ENCODE measurements at places on chromosomes 3 and 15.

GRCh38 chr3:178480795-178481194, 55.4 kb upstream of the KCNMB2 start:
- no peak for DNase-seq

GRCh38 chr3:70180664-70181063, 131.8 kb downstream of the MDFIC2 start:
- no peak for DNase-seq

- DNase-seq: no peak
Observed at GRCh38 chr15:65634356-65634755, 12.6 kb downstream of the SLC24A1 start.

- no peak for DNase-seq
Observed at GRCh38 chr3:159200176-159200575, 398.3 kb downstream of the MFSD1 start.

- peak; percentile 94 for DNase-seq
Observed at GRCh38 chr15:27486051-27486450, 515.1 kb downstream of the GABRG3 start.

GRCh38 chr3:21294768-21295167, 456.2 kb downstream of the ZNF385D start:
- no peak for DNase-seq

GRCh38 chr3:157282261-157283191, 122.6 kb upstream of the CCNL1 start:
- no peak for DNase-seq

- no peak for DNase-seq
Observed at GRCh38 chr3:174098746-174099145, 701.2 kb downstream of the NLGN1 start.

DNA sequence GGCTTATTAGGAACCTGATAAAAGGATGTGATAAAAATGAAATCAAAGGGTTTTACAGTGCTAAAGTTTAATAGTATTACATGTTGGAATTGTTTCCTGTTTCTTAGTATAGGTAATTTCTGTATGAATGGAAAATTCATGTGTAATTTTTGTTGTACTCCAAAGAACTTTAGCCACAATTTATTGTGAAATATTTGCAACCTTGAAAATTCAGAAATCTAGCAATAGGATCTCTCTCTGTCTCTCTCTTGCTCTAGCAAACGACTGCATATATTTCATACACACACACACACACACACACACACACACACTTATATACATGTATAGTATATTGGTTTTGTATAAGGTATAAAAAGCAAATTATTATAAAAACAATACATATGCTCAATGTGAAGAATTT, 59.6 kb downstream of the PIAS1 start:
- no peak for DNase-seq

DNA sequence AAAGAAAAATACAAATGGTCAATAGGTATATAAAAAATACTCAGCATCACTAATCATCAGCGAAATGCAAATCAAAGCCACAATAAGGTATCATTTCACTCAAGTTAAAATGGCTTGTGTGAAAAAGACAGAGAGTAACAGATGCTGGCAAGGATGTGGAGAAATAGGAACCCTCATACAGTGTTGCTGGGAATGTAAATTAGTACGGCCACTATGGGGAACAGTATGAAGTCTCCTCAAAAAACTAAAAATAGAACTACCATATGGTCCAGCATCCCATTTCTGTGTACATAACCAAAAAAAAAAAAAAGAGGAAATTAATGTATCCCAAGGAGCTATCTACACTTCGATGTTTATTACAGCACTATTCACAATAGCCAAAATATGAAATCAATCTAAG, 98.1 kb upstream of the TGFBR2 start:
- no peak for DNase-seq

DNA sequence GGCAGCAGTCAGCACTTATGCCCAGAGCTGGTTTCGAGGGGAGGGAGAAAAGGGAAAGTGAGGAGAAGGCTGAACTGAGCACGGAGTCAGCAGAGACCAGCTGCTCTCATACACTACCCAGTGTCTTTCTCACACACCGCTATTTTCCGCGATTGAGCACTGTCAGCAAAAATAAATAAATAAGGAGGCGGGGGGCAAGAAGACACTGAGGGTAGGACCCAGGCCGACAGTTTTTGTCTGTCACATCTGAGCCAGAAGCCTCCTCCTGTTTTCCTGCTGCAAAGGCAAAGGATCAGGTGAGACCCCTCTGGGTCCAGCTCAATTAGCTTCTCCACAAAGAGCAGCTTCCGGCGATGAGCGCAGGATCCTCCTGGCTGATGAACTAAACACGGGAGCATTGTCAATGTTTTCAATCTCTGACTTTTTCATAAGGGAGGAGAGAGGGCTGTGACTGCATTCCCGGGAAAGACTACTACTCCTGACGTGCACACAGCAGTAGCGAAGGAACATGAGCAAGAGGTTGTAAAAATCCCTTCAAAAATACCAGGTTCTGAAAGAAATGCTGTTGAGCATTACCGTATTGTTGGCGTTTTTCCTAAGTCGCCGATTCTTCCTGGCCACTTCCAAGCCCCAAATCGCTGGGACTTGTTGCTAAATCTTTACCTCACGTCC, 1.3 kb downstream of the FRMD5 start:
- peak; percentile 33 for DNase-seq

- DNase-seq: no peak
Observed at GRCh38 chr15:101252836-101253235, 988 bp upstream of the CHSY1 start.

DNA sequence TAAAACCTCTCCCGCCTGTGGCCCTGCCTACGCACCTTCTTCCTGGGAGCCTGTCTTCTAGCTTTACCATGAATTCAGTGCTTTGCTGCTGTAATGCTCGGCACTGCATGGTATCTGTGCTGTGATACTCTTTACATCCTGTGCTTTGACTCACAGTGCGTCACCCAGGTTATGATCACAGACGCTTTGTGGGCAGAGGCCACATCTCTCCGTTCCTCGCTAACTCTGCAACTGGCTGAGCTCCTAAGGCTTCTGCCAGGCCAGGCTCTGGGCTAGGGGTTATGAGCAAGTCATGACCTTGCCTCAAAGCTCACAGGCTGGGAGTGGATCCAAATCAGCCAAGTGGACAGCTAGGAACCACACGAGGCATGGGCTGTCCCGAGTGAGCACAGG, 23.2 kb downstream of the SPTBN5 start:
- no peak for DNase-seq

DNA sequence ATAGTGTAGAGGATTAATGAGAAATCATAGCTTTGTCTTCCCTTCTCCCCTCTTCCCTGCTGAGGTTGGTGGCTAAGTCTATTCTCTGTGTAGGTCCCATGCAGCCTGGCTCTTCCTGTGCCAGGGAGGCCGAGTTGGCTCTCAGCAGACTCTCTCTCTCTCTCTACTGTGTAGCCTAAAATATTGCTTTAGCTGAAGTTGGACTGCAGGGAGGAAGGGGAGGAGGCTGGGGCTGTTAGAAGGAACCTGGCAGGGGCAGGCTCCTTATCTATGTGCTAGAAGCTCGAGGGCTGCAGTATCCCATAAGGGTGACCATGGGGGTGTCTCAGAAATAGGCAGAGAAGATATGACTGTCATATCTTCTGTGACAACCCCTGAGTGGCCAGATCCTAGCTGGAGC, 160.8 kb downstream of the EPHB1 start:
- no peak for DNase-seq

GRCh38 chr3:144018776-144019175, 47.2 kb downstream of the DIPK2A start:
- DNase-seq: no peak

- DNase-seq: peak; percentile 47
Observed at GRCh38 chr15:50355980-50356379, 982 bp upstream of the GABPB1 start.

GRCh38 chr3:114827495-114827894, 319.6 kb downstream of the ZBTB20 start:
- peak; percentile 87 for DNase-seq

- peak; percentile 0 for DNase-seq
Observed at GRCh38 chr3:40240921-40241320, 68.6 kb upstream of the EIF1B start.

DNA sequence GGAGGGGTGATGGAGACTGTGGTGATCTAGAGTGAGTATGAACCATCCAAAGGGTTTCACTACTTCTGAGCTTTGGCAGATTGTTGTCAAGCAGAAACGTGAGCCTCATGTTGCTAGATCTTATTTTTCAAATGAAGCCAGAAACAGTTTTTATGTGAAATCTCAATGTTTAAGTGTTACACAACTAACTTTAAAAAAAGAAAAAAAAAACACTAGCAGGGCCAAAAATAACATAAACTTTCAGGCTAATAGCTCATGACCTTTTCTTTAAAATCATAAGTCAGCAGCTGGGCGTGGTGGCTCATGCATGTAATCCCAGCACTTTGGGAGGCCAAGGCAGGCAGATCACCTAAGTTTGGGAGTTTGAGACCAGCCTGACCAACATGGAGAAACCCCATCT, 2.1 kb upstream of the HTR3D start:
- DNase-seq: no peak

DNA sequence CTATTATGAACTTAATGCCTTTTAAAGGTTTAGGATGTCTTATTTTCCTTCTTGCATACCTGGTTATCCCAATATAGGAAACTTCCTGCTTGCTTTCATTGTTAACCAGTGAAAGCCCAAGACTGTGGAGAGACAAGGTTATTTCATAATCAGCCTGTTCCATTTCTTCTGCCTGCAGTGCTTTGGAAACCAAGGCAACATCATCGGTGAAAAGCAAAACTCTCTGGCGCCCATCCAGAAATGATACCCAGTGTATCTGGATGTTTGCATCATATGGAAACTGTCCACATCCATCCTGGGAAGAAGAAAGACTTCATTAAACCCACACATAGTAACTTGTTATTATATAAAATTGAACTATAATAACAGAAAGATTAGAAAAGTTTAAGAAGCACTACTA, 170.1 kb downstream of the VPS13C start:
- no peak for DNase-seq

- DNase-seq: peak; percentile 61
Observed at GRCh38 chr15:51737522-51738305, at the start of gene LYSMD2. Gene LYSMD2, minus strand, starts transcription at chr15:51737655. Its CDS starts 33 bp downstream, at chr15:51737622.

- DNase-seq: no peak
Observed at GRCh38 chr3:123327956-123328850, 120.7 kb downstream of the ADCY5 start.

- no peak for DNase-seq
Observed at GRCh38 chr15:47400603-47401002, 316.7 kb upstream of the SEMA6D start.

DNA sequence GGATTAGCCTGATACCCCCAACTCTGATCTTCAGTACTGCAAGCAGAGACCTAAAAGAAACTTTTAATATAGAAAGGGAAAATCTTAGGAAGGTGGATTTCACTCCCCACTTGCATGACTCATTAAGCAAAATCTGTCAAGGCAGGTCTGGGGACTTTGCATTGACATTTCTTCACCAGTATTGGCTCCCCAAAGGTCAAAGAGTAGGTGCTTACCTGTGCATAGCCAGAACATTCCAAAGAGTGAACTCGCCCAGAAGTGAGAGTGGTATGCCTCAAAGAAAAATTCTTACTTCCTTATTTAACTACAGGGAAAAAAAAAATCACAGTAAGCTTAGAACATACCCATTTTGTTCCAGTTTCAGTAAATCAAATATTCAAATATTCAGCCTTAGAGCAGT, 140.9 kb upstream of the TP63 start:
- no peak for DNase-seq

GRCh38 chr3:106946866-106947265, 430.4 kb upstream of the CCDC54 start:
- DNase-seq: no peak

DNA sequence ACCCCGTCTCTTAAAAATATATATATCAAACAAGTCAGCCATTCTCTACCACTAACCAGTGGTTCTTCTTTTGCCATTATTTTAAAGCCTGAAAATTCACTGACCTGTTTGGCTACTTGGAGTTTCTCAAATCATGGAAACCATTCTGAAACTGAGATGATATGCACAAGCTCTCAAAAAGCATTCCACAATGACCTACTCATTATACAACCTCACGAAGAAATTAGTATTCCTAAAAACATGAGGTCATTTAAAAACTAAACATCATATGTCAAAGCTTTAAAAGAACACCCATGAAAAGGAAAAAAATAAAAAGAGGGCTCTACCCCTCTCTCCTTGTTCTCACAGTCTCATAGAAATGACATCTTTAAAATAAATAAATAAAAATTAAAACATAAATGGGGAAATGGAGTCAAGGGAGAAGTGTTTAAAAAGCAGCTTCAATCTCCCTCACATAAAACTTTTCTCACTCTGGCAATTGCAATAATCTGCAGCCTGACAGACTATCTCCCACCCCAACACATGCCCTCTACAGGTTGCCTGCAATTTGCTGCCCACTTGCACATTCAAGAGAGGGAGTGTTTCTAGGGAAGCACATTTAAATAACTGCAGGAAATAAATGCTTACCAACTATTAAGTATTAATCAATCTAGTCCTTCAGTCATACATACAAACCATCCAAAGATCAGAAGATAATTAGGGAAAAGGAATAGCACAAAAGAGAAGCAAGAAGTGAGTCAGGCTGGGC, 73.3 kb downstream of the TRANK1 start:
- DNase-seq: no peak

GRCh38 chr3:87370007-87370406, 93.6 kb upstream of the POU1F1 start:
- no peak for DNase-seq

DNA sequence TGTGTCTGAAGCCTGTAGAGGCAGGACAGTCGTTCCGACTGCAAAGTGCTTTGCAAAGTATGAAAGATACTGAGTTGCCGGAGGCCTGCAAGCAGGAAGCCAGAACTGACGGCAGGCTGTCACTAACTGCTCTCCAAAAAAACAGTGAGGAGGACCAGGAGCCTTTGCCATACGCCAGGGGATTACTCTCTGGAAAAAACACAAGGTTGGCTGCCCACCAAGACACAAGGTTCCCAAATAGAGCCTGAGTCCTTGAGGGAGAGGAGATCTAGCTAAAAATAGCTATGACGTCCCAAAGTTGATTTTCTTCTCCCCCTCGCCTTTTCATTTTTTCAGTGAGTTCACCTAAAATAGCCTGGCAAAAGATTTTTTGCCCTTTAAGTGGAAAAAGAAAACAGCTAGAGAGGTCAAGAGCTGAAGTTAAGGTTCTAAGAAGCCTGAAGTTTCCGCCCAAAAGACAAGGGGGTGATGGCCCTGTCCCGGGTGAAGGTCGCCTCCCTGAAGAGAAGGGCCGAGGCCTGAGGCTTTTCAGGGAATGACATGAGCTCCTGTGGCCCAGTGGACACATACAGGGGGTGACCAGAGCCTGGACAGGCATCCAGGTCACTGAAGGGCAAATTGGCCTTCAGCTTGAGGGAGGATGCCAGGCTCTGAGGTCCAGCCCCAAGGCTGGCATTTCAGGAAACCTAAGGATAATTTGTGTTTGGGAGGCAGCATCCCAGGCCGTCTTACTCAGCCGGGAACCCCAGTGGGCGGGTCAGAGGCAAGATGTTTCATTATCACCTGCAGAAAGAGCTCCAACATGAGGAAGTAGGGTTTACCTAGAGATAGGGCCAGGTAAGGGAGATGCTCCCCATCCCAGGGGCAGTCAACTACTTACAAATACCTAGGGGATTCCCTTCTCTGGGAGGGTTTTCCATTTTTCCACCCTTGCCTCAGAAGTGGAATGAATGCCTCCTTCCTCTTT, 44.9 kb upstream of the DGKG start:
- no peak for DNase-seq
